ENCODE measurements at places on chromosomes 3 and 15. TPM values are rescaled to one million over a fixed set of nuclear protein-coding genes. Genes with fewer than 3 reads are reported as not detected.
A peak's percentile ranks its signal among the peaks of the same experiment; 100 is the strongest.

The SH2D7 gene
- not detected for total RNA-seq

The TRIM71 gene
- total RNA-seq: 0.59 TPM

GRCh38 chr3:151330899-151331298 lies 1.6 kb upstream of the P2RY13 start:
- H3K36me3 ChIP-seq: no peaks in the 10 kb centered on the region
- no peak for DNase-seq
- H3K27me3 ChIP-seq: no peaks in the 10 kb centered on the region
- H3K4me1 ChIP-seq: peaks cover 13% of the 10 kb centered on the region

- DNase-seq: no peak
- no peaks in the 10 kb centered on the region for H3K36me3 ChIP-seq
- no peaks in the 10 kb centered on the region for H3K27me3 ChIP-seq
- H3K27ac ChIP-seq: peak overlapping the region; percentile 62
Observed at GRCh38 chr15:88653200-88654064, 14.6 kb downstream of the ISG20 start.

DNA sequence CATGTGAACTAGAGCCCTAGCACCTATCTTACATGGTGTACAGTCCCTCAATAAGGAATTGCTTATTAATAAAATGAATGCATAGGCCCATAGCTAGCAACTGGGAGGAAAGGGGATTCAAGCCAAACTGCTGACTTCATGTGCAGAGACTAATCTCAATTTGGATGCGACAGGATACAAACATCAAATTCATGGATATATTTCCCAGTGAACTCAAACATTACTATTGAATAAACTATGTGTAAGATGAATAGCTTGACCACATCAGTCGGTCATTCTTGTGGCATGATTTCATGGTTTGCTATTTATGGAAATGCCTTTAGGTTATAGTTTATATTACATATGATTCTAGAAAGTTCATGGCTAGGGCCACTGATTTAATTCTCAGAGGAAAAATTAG lies 268.6 kb upstream of the SLITRK3 start:
- H3K4me3 ChIP-seq: no peak overlapping the region
- DNase-seq: no peak
- H3K4me1 ChIP-seq: no peaks in the 10 kb centered on the region
- H3K27ac ChIP-seq: no peak overlapping the region
- no peaks in the 10 kb centered on the region for H3K27me3 ChIP-seq
- H3K36me3 ChIP-seq: no peaks in the 10 kb centered on the region

The IL17RD gene
- total RNA-seq: 10.0 TPM

DNA sequence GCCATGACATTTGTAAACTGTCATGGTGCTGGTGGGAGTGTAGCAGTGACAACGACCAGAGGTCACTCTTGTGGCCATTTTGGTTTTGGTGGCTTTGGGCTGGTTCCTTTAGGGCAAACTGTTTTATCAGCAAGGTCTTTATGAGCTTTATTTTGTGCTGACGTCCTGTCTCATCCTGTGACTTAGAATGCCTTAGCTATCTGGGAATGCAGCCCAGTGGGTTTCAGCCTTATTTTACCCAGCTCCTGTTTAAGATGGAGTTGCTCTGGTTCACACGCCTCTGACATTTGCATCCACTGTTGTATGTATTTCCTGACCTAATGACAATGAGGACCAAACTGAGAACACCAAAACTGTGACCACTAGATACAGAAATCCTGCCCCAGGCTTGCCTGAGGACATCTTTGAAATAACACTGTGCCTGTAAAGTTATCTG lies 37.6 kb downstream of the RAB8B start:
- H3K36me3 ChIP-seq: no peaks in the 10 kb centered on the region
- peaks cover 1% of the 10 kb centered on the region for H3K4me1 ChIP-seq
- no peaks in the 10 kb centered on the region for H3K27me3 ChIP-seq
- no peak overlapping the region for H3K27ac ChIP-seq
- no peak for DNase-seq

The TMC3 gene
- not detected for total RNA-seq

The CNTN3 gene
- 3.6 TPM for total RNA-seq

DNA sequence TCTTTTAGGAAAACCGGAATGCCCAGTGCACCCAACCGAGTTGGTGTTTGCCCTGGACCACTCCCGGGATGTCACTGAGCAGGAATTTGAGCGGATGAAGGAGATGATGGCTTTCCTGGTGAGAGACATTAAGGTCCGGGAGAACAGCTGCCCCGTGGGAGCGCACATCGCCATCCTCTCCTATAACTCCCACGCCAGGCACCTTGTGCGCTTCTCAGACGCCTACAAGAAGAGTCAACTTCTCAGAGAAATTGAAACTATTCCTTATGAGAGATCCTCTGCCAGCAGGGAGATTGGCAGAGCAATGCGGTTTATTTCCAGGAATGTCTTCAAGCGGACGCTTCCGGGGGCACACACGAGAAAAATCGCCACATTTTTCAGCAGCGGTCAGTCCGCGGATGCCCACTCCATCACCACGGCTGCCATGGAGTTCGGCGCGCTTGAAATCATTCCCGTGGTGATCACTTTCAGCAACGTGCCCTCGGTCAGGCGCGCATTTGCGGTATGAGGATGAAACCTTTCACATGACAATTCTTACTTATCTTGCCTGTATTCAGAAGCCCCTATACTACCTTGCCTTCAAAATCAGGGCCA lies 97.5 kb downstream of the PIK3R4 start:
- H3K4me3 ChIP-seq: no peak overlapping the region
- H3K4me1 ChIP-seq: no peaks in the 10 kb centered on the region
- no peak for DNase-seq

GRCh38 chr3:186991470-186991869 lies 61.1 kb downstream of the ST6GAL1 start:
- H3K4me3 ChIP-seq: no peak overlapping the region
- H3K27ac ChIP-seq: peak overlapping the region; percentile 5
- H3K4me1 ChIP-seq: no peaks in the 10 kb centered on the region
- DNase-seq: no peak

DNA sequence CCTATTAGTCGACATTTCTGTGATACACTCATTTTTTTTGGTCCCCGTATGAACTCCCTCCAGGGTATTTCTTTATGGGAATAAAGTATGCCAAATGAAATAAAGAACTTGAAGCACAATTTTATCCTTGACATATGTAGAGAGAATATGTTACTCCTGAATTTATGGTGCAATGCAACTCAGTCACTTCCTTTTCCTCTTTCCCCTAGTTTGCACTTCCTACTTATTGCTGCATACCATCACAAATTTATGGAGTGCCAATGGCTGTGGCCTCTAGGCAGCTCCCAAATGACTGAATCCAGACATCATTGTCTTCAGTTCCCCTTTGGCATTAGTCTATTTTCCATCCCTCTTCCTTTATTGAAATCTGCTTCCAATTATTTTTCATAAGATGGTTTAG lies 403.5 kb downstream of the FHIT start:
- H3K27me3 ChIP-seq: no peaks in the 10 kb centered on the region
- no peak overlapping the region for H3K27ac ChIP-seq
- H3K4me3 ChIP-seq: no peak overlapping the region
- DNase-seq: no peak

GRCh38 chr15:64731012-64731804 lies 44.2 kb downstream of the RBPMS2 start:
- no peak overlapping the region for H3K27ac ChIP-seq
- H3K27me3 ChIP-seq: no peaks in the 10 kb centered on the region
- H3K4me1 ChIP-seq: no peaks in the 10 kb centered on the region
- H3K4me3 ChIP-seq: no peak overlapping the region
- H3K36me3 ChIP-seq: no peaks in the 10 kb centered on the region
- DNase-seq: peak; percentile 93

DNA sequence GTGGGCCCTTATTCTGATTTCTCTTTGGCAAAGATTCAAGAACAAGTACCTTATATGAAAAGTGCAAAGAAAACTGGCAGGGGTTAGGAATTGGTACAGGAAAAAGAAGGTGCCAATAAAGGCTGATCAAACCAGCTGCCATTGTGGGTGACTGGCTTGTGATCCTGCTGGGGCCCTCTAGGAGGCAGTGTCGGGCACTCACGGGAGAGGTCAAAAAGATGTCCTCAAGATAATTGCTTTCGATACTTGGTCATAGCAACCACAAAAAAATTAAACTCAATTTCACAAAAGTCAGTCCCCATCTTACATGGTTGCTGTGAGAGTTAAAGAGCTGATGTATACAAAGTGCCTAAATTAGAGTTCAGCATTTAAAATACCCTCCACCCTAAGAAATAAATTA lies 31.0 kb upstream of the CAV3 start:
- no peaks in the 10 kb centered on the region for H3K27me3 ChIP-seq
- no peaks in the 10 kb centered on the region for H3K36me3 ChIP-seq
- no peak for DNase-seq
- no peaks in the 10 kb centered on the region for H3K4me1 ChIP-seq
- no peak overlapping the region for H3K4me3 ChIP-seq

The CLK3 gene
- total RNA-seq: 140 TPM

The FAH gene
- 22.0 TPM for total RNA-seq

GRCh38 chr15:77402740-77403379 lies 17.0 kb downstream of the PEAK1 start:
- DNase-seq: no peak
- H3K36me3 ChIP-seq: peaks cover 15% of the 10 kb centered on the region
- no peaks in the 10 kb centered on the region for H3K27me3 ChIP-seq
- H3K4me1 ChIP-seq: no peaks in the 10 kb centered on the region
- no peak overlapping the region for H3K27ac ChIP-seq

DNA sequence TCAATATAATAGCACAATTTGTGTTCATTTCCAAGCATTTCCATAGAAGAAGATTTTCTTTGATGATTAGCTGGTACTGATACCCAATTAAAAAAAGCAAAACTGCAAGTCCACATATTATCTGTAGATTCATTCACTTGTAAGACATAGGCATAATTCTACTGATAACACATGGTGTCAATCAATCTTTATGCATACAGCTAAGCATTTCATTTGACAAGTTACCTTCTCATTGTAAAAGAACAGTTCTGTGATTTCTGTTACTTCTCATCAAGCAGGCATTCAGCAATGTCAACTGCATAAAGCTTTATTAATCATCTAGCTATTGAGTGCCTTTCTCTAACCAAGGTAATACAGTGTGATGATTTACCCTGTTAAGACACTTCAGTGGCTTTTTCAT lies 672.0 kb downstream of the PLOD2 start:
- no peaks in the 10 kb centered on the region for H3K27me3 ChIP-seq
- H3K27ac ChIP-seq: no peak overlapping the region
- DNase-seq: no peak
- H3K4me1 ChIP-seq: no peaks in the 10 kb centered on the region
- H3K36me3 ChIP-seq: no peaks in the 10 kb centered on the region

DNA sequence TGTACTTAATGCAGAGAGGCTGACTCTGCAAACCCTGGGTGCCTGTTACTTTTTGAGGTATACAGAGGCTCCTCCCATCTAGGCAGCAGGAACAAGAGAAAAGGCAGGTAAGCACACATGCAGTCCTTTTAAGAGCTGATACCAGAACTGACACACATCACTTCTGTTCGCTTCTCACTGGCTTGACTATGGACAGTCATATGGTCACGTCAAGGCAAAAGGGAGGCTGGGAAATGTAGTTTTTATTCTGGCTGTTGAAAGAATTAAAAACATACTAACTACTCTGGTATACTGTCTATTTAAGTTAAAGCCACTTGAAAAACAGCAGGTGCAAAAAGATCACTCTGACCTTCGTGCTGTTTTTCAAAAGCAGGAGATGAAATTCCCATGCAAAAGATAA lies 218.3 kb downstream of the CTNNB1 start:
- DNase-seq: no peak
- H3K4me1 ChIP-seq: no peaks in the 10 kb centered on the region
- no peaks in the 10 kb centered on the region for H3K27me3 ChIP-seq
- no peaks in the 10 kb centered on the region for H3K36me3 ChIP-seq

DNA sequence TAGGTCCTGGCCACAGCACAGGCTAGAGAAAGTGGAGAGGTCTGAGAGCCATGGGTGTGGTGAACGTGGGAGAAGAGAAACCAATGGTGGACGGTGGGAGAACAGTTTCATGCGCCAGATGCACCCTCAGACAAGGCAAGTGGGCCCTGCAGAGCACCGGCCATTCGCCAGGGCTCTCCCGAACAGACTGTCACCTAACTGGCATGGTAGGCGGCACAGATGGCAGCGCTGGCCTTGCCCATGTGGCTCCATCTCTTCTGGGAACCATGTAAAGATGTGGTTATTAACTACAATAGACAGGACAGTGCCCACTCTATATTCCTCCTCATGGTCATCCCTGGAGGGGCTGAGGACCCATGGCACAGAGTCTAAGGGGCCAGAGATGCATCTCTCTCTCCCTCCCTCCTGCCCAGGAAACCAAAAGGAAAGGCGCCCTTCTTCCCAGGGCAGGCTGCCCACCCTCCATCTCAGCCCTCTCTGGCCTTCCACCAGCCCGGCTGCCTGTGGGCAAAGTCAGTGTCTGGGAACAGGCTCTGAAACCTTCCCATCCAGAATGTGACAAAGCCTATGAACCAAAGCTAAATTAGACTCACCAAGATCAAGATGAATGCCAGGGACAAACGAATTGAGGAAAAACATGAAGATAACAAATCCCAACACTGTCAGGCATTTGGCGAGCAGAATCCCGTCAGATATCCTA lies 147.8 kb downstream of the OCA2 start:
- no peak for DNase-seq
- H3K4me1 ChIP-seq: no peaks in the 10 kb centered on the region
- H3K27ac ChIP-seq: no peak overlapping the region
- no peaks in the 10 kb centered on the region for H3K27me3 ChIP-seq

DNA sequence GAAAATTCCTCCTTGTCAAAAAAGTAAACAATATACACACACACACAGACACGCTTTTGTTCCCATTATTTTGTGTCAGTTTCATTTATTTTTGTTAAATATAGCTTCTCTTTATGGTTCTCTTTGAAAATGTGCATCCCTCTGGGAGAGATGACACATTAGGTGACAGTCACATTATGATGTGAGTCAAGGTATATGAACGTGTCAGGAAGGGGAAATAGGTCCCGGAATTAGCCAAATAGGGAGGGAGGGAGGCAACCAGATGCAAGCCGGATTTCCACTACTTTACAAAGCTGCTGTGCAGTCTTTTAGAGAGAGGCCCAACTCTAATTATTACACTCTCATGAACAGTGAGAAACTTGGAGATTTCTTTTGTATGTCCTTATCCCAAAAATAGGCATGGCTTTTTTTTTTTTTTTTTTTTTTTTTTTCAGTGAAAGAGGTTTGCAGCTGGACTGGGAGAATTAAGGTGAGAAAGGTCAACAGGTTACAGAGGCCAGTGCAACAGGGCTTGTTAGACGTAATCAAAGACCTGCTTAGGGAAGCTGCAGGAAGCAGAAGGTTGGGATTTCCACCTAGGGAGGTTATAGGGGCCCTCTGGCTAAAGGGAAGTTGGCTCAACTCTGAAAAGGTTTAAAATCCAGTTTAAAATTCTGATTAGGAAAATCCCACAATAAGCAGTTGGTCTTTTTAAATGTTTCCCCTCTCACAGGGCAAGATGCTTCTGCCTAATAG lies 240.5 kb upstream of the UBE2E1 start:
- no peaks in the 10 kb centered on the region for H3K36me3 ChIP-seq
- no peaks in the 10 kb centered on the region for H3K4me1 ChIP-seq
- H3K27ac ChIP-seq: no peak overlapping the region
- H3K4me3 ChIP-seq: no peak overlapping the region

DNA sequence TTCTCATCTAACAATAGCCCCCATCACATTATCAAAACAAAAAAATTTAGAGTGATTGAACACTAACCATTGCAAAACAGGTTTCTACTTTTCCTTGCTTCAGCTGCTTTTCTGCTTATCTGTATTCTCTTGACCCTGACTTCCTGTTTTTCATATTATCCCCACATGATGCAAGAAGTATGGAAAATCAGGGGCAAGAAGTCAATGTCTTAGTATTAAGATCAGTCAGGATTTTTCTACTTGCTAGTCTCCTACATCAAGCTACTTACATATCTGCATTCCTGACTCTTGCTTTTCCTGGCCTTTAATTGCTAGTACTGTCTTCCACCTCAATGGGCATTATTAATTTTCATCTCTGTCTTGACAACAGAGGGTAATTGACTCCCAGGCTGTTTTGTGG lies 300.2 kb downstream of the OTOL1 start:
- H3K36me3 ChIP-seq: no peaks in the 10 kb centered on the region
- H3K27ac ChIP-seq: no peak overlapping the region
- no peaks in the 10 kb centered on the region for H3K27me3 ChIP-seq
- no peaks in the 10 kb centered on the region for H3K4me1 ChIP-seq

The XXYLT1 gene
- 11.8 TPM for total RNA-seq

All from tibial nerve (tissue), 4 donors.